Right ventricle myocardium superior (tissue), 1 donor: ENCODE measurements at places on chromosomes 3 and 15. TPM values are rescaled to one million over a fixed set of nuclear protein-coding genes. Genes with fewer than 3 reads are reported as not detected.
A peak's percentile ranks its signal among the peaks of the same experiment; 100 is the strongest.

DNA sequence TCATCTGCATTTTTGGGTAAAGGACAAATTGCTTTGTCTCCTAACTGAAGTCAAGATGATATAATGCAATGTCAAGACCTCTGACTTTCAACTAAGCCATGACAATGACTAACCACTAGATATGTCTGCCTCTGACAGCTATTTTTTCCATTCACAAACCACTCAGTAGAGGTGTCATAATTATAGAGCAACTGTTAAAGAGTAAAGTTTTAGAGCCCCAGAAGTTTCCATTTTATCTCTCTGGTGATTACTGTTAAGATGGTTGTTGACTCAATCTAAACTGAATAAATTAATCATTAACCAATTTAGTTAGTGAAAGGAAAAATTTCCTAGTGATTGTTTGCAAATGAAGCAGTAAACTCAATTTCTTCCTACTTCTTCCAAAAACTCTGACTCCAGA lies 779.9 kb downstream of the GRM7 start:
- DNase-seq: no peak

DNA sequence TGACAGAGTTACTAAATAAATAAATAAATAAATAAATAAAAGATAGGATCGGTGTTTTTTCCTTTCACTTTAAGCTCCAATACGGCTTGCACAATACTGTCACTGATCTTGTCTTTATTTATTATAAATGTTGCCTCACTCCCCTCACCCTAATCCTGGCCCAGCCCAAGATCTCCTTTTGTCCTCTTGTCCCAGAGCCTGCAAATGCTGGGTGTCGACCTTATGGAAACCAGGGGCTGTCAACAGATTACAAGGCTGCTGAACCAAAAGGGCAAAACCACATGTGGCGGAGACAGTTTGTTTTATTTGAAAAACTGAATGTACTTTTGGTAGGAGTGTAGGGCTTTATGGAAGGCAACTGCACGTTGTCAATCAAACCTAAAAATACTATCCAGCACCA lies 75.9 kb downstream of the RFTN1 start:
- no peak for DNase-seq

GRCh38 chr3:62622553-62623174 lies 249.3 kb upstream of the FEZF2 start:
- DNase-seq: no peak

OSTN gene
- total RNA-seq: not detected

PDZRN3 gene
- 130 TPM for total RNA-seq

GRCh38 chr3:184727357-184728009 lies 15.6 kb upstream of the MAGEF1 start:
- peak; percentile 51 for DNase-seq

DNA sequence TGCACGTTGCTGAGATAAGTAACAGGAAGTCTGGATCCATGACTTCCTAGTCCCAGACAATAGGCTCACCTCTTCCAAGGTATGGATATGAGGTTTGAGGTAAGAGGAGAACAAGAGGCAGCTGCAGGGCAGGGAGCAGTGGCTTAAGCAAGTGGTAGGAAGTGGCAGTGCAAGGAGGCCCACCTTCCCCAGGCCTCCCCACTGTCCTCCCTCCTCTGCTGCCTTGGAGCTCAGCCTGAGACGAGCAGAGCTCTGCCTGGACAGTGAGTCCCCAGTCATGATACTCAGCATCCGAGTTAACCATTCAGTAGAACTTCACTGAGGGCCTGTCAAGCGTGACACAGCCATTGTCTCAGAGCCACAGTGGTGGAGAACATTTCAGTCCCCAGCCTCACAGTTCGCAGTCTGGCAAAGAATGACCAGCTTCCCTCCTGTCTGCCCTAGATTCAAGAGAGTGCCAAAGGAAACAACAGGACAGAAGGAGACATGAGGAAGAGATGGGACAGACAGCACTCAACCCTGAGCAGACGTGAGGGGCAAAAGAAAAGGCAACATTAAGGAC lies 41.4 kb upstream of the BOC start:
- no peak for DNase-seq

- DNase-seq: no peak
Observed at GRCh38 chr3:54801977-54802376, 125.9 kb downstream of the LRTM1 start.

DNA sequence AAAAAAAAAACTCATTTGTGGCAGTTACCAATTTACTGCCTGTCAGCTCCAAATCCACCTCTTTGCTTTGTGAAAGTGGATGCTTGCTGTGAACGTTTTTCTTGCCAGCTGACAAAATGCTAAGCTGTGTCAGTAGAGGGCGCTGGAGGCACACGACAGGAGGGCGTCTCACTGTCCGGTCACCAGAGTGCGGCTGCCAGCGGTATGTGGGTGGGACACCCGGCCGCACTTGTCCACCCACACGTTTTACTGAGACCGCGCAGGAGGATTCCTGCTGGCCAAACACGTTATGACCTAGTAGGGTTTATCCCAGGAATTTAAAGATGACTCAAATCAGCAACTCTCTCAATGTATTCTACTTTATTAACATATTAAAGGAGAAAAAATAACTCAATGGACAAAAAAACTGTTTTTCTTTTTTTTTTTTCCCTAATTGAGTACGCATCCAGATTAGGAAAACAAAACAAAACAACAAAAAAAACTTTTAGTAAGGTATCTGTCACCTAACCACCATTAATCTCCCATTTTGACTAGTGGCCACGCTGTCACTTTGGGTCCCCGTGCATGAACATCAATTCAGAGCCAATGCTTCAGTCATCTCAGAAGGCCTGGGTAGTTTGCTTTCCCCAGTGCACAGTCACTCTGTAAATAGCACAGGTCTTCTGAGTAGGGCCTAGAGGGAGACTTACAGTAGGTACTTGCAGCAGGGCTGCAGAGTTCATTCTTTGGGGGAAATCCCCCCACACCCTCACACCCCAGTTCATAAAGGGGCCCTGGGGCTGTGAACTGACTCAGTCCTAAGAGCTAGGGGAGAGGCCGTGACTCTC lies 43.8 kb upstream of the RPL35A start:
- peak; percentile 91 for DNase-seq
